Activated CD4-positive, alpha-beta T cell treated with anti-CD3 and anti-CD28 coated beads for 1 hour (primary cell): ENCODE measurements at places on chromosomes 5 and 9.

GRCh38 chr9:78575771-78576170 is 278.8 kb downstream of the PSAT1 start:
- no peak for DNase-seq

DNA sequence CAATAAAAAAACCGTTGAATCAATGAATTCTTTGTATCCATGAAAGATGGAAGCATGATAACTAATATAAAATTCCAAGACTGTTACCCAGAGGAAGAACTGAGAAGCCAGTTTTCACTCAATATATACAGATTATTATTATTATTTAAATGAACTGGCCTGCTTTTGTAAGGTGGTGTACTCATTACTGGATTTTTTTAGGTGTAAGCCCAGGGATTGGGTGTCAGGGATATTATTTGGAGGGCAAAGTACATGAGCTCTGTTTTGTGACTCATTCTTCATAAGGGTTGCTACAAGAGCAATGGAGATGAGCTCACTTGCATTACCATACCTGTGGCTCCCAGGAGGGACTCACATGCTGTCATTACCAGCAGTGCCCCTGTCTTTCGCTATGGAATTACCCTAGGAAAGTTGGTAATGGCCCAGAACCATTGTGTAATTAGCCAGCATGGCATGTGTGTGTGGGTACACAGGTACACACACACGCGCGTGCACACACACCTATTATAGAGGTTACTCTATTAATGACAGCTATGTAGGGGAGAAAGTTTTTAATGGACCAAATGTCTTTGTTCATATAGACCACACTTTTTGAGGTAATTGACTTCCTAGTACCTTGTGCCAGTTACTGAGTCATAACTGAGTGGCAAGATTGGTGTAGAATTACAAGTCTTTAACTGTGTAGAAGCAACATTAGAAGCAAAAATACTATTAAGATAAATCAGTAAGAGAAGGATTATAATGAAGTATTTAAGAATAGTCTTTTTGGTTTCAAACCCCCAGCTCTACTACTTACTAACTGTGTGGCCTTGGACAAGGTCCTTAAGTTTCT is 143.4 kb downstream of the GDNF start:
- DNase-seq = no peak

DNA sequence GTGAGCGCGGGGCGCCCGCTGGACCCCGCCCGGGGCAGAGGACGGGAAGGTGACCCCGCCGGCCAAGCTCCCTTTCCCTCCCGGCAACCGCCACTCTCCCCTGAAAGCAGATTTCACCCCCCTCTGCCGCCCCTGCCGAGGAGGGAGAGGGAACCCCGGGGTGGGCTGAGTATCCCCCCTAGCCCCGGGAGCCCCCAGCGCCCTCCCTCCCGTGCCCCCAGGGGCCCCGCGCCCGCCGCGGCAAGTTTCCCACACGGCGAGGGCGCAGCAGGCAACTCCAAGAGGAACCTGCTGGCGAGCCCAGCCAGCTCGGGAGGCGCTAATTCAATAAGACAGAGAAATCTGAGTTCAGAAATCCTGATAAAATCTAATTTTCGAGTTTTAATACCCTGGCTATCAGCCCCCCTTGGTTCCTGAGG is 1.6 kb downstream of the NTNG2 start:
- DNase-seq = no peak

GRCh38 chr5:15283076-15283475 is 216.9 kb upstream of the FBXL7 start:
- DNase-seq = no peak

DNA sequence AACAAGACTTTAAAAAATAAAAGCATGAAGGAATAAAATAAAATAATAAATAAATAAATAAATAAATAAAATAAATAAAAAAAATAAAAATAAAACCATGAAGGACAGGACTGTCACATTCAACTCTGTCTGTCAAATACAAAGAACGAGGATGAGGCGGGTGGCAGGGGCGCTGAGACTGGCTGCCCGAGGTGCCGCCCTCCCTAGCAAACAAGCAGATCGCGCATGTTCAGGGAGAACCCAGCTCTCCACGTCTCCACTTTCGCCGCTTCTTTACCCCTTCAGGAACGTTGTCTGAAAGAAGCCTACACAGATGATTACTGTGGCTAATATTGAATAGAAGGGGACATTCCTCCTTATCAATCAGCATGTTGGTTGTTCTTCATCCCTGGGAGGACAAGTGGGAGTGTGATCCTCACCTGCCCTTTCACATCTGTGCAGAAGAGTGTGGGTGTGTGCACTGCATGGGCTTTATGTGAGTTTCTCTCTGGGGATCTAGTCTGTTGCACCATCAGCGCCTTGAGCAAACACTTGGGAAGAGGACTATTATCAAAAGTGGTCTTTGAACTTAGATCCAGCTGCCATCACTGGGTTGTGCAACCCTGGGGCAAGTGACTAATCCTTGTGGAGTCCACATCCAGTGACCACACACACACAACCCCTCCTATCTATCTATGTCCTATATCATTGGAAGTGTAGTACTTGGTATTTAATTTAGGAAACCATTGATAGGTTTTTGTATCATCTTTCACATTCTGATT is 399.2 kb downstream of the IRX2 start:
- DNase-seq = no peak

DNA sequence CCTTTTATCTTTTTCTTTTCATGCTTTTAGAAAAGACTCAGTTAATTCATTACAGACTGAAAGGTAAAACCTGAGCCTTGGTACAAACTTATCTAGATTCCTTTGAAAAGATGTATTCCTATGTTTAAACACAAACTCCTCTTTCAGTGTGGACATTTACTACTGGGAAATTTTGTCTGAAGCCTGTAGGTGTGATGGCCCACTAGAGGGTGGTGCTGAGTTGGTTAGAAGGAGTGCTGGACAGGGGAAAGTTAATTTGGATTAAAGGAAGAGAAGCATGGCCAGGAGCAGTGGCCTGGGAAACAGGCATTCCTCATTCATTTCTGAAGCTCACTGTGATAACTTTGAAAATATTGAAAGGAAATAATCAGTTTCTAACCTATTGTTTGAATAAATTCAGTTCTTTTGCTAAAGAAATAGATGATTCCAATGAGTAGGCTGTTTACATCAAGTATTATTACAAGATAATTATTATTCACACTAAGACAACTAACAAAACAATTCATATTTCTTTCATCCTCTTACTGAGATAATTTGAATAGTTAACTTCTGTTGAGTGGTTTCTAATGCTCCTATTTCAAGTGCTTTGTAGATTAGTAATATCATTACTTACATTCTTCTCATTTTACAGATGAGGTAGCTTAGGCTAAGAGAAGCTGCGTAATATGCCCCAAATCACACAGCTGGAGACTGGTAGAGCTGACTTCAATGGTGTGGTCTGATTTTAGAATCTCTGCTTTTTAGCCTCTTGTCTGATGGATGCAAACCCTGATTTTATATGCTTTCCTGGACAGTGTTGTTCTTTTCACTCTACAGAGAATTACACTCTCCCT is 150.9 kb downstream of the ADGRV1 start:
- no peak for DNase-seq

- DNase-seq = no peak
These were observed 3.4 kb downstream of the HAND1 start for GRCh38 chr5:154474396-154475334.

GRCh38 chr9:14400658-14400995 is 86.7 kb upstream of the NFIB start:
- no peak for DNase-seq

GRCh38 chr9:107286057-107286456 is 3.0 kb downstream of the RAD23B start:
- DNase-seq = no peak

- no peak for DNase-seq
These were observed 3.6 kb downstream of the HNRNPK start for GRCh38 chr9:83976372-83976771.

GRCh38 chr5:9105851-9106250 is 440.0 kb downstream of the SEMA5A start:
- DNase-seq = no peak

DNA sequence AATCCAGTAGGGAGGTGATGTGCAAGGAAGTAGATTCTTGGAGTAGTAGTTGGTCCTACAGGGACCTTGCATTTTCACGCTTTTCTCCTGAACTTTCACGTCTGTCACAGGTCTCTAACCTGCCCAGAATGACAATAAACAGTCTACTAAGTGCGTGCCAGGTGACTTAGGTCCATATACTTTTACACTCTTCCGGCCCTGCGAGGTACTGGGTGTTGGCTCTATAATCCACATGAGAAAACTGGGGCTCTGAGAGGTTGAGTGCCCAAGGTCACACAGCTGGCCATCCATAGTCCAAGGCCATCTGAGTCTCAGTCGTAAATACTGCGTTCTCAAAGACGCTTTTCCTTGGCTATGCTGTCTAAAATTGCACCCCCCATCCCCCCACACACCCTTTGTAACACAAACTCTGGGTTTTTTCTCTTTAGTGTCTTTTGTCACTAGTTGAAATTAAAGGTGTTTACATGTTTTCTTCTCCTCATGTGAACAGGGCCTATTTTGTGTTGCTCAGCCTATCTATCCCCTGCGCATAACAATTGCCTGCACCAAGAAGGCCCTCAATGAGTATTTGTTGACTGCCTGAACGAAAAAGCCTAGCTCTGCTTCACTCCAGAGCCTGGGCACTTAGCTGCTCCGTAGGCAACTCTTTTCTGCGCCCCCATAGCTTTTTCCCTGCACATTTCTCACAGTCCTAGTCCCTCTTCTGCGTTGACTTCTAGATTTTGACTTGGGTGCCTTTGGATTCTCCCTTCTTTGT is 943 bp downstream of the SFXN1 start:
- no peak for DNase-seq

DNA sequence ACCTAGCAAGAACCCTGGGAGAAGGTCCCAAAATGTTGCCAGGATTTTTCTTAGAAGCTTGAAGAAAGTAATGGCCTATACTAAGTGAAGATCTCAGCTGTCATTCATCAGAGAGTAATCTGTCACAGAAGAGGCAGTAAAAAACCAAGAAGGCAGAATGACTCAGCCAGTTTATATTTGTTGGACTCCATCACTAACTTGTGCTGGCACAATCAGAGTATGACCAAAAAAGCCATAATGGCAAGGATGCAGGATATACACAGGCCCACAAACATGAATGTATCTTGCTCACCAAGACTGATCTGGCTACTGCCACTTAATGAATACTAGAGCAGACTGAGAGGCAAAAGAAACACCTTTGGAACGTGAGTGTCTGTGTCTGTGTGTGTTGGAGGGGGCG is 104.0 kb upstream of the POU5F2 start:
- no peak for DNase-seq

GRCh38 chr5:35853631-35854030 is 3.1 kb upstream of the IL7R start:
- DNase-seq = peak; percentile 47

DNA sequence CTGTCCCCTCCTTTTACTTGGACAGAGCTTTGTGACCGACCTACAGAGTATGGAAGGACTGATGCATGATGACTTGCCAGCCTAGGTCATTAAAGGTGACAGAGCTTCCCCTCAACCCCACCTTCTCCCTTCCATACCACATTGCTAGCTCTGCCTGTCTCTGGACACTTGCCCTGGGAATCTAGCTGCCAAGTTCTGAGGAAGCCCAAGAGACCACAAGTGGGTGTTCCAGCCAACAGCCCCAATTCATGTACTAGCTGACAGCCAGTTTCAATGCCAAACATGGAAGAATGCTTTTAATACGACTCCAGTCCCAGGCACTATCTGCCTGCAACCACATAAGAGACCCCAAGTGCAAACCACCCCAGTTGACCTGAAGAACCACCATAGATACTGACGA is 477.1 kb downstream of the SPOCK1 start:
- no peak for DNase-seq

DNA sequence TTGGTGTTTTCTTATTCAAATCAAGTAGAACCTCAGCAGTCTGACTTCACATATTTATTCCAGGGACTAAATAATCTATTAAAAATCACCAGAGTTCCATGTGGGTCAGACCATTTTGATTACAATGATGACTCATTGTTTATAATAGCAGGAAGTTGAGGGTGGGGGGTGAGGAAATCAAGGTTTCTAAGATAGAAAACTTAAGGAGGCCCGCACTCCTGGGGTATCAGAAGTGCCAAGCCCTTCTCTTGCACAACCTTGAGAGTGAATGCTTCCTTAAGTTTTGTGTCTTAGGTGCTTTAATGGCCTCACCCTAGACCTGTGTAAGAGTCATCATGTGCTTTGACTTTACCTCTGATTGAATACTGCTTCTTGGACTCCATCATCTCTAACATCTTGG is 31.9 kb upstream of the NPR3 start:
- DNase-seq = no peak

DNA sequence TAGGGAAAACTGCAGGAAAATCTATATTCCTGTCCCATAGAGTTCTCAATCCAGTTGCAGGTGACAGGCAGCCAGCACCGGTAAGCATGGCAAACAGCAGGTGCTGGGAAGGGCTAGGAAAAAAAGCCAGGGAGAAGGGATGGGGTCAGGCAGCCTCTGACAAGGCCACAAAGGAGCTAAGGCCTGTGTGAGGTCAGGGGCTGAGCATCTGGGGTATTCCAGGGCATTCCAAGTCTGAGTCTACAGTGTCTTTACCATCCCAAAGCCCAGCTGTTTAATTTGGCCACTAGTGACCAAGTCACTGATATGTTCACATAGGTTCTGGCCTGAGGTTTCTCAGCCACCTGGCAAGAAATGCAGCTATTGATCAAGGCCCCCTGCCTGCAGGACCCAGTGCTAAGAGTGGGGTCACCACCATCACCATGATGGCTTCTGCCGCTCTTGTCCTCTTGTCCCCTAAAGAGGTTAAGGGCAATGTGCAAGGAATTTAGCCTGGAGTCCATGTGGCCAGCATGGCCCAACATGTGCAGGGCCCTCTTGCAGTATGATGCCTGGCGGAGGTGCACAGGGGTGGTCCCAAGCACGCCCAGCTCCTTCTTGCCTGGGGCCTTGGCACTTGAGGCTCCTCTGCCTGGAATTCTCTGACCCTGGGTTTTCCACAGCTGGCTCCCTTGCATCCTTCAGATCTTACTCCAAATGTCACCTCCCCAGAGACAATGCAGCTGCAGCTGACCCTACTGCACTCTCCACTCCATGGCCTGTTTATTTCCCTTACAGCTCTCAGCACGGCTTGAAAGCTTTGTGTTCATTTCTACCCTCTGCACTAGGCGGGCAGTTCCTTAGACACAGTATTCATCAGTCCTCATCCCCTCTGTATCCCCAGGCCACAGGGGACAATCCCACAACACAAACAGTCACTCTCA is 213.1 kb downstream of the MSX2 start:
- DNase-seq = no peak

GRCh38 chr9:17719053-17719452 is 140.2 kb downstream of the SH3GL2 start:
- DNase-seq = no peak

GRCh38 chr9:104786293-104786692 is 22.4 kb downstream of the NIPSNAP3B start:
- no peak for DNase-seq

- no peak for DNase-seq
These were observed 4.4 kb upstream of the TMEM268 start for GRCh38 chr9:114606597-114607207.

GRCh38 chr9:29625292-29625731 is 2052.0 kb upstream of the C9orf72 start:
- DNase-seq = no peak

GRCh38 chr9:112434487-112434886 is 52.1 kb upstream of the KIAA1958 start:
- DNase-seq = no peak
